ENCODE measurements at places on chromosomes 12 and 14. TPM values are rescaled to one million over a fixed set of nuclear protein-coding genes. Genes with fewer than 3 reads are reported as not detected.

DNA sequence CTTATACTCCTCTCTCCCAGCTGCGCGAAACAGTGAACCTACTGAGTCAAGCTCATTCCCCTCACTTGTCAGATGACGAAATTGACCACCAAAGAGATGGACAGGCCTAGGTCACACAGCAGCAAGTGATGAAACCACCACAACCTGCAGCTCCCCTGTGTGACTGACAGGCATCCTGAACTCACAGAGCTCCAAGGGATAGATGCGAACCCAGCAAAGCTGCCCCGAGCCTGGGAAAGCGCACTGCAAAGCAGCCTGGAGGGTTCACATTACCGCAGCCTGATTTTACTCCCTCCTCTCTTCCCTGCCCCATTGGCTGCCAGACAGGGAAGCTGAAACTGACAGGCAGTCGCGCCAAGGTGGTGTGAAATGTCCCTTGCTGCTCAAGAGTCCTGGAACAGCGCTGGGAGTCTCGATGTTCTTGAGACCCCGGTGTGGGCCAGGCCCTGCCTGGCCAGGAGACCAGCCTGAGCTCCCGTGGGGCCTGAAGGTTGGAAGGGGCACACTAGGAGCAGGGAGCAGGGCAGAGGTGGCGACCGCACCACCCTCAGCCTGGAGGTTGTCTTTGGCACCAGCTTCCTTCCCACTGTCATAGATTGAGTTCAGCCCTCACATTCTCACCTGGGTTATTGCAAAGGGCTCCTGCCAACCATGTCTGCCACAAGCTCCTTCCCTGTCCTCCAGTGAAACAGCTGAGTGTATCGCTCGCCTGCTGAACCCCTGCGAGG, 36.3 kb downstream of the SNRNP35 start:
- no peak for DNase-seq

- peak; percentile 19 for DNase-seq
These were observed 168.2 kb downstream of the ZFP36L1 start for GRCh38 chr14:68624541-68625220.

GRCh38 chr12:21800011-21800410, 25.5 kb upstream of the KCNJ8 start:
- DNase-seq = no peak

GRCh38 chr12:120438495-120439198, 734 bp downstream of the COX6A1 start:
- no peak for DNase-seq

DNA sequence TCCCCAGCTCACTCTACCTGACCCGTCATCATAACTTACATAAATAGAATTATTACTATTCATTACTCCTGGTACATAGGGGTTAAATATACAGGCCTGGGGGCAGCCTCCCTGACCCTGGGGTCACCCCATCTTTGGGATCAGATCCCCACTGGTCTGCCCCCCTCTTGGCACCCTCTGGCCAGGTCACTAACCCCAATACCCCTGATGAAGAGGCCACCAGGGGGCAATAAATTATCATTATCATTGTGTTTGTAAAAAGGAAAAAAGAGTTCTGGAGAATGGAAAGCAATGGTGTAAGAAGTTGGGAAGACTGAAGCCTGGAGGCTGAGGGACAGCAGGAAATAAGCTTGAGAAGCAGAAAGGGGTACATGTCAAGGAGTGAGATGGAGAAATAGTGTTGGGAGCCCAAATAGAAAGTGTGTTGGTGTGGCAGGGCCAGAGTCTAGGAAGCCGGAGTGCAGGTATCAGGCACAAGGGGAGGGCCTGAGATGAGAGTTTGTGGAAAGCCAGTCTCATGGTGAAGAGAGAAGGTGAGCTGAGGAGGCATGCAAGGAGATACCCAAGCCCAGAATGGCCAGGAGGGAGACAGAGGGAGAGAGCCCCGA, 6.1 kb upstream of the AAAS start:
- DNase-seq = no peak

GRCh38 chr14:104677512-104678332, 11.7 kb upstream of the INF2 start:
- peak; percentile 61 for DNase-seq

GRCh38 chr12:127038761-127039160, 1228.2 kb upstream of the TMEM132C start:
- DNase-seq = no peak

DNA sequence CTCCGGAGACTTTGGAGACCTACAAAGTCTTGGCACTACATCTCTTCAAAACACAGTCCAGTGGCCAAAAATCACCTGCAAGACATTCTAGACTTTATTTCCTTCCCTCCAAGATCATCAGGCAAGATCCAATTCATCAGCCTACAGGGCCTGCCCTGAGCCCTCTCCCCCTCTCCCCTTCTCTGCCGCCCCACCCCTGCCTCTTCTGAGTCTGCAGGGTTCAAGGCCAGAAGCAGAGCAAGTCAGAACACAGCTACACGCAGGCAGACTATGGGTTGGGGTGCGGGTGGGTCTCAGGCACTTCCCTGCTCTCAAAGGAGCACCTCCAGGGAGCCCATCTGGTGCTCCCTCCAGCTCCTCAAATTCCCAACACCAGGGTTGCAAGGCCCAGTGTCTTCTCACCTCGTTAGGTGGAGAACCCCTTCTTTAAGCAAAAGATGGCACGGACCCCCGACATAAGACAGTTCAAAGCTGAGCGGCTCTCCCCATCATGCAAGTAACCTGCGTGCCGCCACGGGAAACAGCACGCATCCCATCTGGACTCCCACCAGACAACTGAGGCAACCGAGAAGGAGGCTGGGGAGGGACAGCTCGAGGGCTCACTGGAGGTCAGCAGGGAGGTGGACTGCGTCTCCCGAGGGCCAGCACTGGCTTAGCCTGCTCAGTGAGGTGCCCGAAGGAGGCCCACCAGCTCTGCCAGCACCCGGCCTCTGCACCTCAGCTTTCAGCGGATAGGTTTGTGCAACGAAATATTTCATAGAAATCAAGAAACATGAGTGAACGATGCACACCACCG, 5.6 kb upstream of the INF2 start:
- DNase-seq = no peak

DNA sequence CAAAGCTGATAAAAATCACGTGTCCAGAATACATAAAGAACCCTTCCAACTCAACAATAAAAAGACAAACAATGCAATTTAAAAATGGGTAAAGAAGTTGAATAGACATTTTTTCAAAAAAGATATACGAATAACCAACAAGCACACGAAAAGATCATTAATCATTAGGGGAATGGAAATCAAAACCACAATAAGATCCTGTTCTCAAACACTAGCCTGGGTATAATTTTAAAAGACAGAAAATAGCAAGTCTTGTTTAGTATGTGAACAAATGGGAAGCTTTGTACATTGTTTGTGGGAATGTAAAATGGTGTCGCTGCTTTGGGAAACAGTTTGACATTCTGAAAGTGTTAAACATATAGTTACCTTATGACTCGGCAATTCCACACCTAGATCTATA, 86.3 kb upstream of the LMNTD1 start:
- no peak for DNase-seq

Gene GLIPR1L1
- not detected for total RNA-seq

Gene SLCO1C1
- total RNA-seq = not detected
